ENCODE measurements at places on chromosomes 3 and 15. TPM values are rescaled to one million over a fixed set of nuclear protein-coding genes. Genes with fewer than 3 reads are reported as not detected.
A peak's percentile ranks its signal among the peaks of the same experiment; 100 is the strongest.

The ATP13A5 gene
- not detected for total RNA-seq

The NPHP3 gene
- 14.4 TPM for total RNA-seq

The CFAP91 gene
- total RNA-seq, result not detected

The IGSF10 gene
- total RNA-seq, result not detected

The ZNF592 gene
- 44.3 TPM for total RNA-seq

DNA sequence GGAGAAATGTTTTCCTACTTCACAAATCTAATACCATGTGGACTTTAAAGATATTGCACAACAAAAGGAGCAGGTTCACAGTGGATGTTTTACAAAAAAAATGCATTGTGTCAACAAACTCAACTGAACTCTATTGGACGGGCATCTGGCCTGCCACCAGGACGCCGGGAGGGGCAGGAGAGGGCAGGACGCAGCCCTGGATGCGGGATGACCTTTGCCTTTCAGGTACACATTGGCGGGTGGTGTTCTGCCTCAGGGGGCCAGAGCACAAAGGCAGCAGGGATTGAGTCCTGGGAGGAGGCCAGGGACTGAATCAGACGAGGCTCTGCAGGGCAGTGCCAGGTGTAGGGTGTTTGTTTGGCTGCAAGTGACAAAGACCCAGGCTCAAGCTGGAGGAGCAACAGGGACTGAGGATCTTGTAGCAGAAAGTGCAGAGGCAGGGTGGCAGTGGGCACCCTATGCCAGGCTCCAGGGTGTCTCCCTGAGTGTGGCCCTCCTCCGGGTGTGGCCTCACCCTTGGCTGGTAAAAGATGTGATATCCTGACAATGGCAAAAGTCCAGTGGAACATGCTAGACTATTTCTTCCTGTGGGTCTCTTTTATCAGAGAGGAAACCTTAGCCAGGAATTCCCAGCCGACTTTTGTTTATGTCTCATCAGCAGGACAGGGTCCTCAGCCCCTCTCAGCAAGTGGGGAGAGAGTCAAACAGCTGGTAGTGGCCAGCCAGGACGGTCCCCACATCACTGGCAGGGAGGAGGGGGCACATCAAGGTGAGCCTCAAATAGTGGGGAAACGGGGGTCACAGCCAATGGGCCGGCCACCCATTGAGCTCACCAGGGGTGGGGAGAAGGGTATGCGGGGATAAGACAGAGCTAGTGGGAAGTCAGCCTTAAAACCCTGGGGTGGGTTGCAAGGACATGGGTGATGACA, 29.7 kb upstream of the KLF13 start:
- peak; percentile 3 for DNase-seq

DNA sequence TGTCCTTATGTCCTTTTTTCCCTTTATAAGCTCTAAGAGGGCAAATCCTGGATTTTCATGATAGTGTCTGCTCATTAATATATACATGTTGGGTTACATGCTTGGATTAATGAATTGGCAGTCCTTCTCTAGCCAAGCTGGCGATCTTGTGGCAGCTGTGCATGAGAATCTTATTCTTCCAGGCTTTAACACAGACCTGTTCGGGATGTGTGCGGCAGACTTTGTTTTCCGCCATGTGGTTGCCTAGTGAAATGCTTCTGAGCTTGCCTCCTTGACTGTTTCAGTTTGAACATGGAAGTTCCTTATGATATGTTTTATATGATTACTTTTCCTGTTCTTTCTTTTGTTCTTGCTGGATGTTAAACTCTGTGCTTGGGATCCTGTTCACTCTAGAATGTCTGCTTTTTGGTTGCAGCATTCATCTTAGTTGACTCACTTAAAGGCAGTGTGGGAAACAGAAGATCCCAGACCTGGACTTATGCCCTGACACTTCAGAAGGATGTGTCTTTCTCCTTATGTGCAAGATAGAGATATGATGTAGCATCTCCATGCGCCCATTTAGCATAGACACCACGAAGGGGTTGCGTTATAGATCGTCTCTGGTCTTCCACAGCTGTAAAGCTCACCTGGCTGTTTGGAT, 7.2 kb downstream of the CHCHD6 start:
- DNase-seq, result no peak

GRCh38 chr3:123623346-123623880, 38.6 kb upstream of the HACD2 start:
- DNase-seq, result no peak

- DNase-seq, result no peak
These were observed 52.5 kb upstream of the ZCWPW2 start for GRCh38 chr3:28295898-28296490.

- DNase-seq, result no peak
These were observed 635 bp downstream of the CD276 start for GRCh38 chr15:73684581-73685455.

DNA sequence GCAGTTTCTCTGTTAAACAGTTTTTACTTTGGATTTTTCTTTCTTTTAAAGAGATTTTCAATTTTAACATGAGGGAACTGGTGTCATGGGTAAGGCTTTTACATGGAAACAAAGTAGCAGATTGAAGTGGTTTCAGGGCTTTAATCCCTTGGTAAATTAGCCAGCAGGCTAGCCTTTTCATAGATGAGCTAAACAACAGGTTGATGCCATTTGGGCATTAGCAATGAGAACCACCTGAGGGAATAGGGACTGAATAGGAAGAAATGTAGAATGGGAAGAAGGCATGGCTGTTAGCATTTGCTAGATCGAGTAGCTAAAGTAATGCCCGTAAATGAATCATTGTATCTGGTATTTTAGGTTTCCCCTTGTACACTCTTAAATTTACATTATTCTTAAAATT, 165.5 kb upstream of the MLF1 start:
- no peak for DNase-seq

DNA sequence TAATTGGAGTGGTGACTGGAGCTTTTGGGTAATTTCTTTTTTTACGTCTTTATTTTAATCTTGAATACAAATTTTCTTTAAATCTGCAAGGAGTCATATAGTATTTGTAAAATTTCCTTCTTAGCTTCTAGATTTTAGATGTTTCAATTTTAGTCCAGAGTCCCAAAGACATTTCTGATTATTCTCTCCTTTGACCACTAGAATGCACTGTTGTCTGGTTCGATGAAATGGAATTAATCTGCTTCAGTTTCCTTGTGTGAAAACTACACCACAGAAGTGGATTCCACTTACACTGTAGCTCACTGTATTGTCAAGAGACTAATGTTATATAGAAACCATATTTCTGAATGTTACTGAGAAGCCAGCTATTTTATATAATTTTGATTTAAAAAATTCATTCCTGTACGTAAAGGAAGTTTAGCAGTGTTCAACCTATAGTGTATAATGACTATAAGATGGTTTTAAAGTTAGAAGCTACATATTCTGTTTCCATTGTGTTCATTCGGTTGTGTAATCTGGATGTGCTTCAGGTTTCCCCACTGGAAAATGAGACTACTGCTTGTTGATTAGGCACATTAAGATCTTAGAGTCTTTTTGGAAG, 6.1 kb downstream of the GRAMD1C start:
- no peak for DNase-seq

GRCh38 chr15:70605606-70606410, 157.6 kb downstream of the UACA start:
- no peak for DNase-seq

GRCh38 chr3:111332488-111333080, 209.4 kb upstream of the CD96 start:
- DNase-seq, result no peak

- DNase-seq, result no peak
These were observed 473.6 kb downstream of the FOXP1 start for GRCh38 chr3:71109977-71110285.

DNA sequence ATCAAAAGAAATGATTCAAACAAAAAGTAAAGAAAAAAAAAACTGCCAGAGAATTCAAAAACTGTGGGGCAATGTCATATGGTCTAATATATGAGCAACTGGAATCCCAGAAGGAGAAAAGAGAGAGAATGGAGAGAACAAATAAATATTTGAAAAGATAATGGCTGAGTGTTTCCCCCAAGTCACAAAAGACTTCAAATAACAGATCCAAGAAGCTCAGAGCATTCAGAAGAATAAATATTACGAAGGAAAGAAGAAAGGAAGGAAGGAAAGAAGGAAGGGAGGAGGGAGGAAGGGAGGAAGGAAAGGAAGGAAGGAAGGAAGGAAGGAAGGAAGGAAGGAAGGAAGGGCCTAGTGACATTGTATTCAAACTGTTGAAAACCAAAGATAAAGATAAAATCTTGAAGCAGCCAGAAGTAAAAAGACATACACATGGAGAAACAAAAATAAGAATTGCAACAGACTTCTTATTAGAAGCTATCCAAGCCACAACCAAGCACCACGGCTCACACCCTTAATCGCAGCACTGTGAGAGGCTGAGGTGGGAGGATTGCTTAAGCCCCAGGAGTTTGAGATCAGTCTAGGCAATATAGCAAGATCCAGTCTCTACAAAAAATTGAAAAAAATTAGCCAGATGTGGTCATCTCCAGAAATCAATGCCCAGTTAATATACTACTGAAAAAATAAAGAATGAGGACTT, 118.9 kb upstream of the IGSF10 start:
- DNase-seq, result no peak

- DNase-seq, result no peak
These were observed 71.3 kb upstream of the FNDC3B start for GRCh38 chr3:171967932-171968678.

GRCh38 chr3:182331341-182331740, 462.0 kb upstream of the ATP11B start:
- DNase-seq, result no peak

DNA sequence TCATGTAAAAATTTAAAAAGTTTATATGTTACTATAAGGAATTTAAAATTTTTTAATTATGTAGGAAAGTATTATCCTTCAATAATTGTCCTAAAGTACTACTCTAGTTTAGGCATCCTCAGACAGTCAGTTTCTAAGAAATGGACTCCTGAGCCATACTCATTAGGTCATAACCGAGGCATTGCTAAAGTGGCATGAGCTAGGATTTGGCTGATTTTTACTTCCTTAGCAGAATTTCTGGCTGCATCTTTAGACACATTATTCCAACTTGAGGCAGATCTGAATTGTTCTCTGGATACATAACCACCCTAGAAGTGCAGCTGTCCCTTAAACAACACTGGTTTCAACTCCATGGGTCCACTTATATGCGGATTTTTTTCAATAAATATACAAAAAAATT, 38.3 kb downstream of the IFT57 start:
- DNase-seq, result no peak

- no peak for DNase-seq
These were observed 13.8 kb downstream of the RNF168 start for GRCh38 chr3:196489747-196490146.

DNA sequence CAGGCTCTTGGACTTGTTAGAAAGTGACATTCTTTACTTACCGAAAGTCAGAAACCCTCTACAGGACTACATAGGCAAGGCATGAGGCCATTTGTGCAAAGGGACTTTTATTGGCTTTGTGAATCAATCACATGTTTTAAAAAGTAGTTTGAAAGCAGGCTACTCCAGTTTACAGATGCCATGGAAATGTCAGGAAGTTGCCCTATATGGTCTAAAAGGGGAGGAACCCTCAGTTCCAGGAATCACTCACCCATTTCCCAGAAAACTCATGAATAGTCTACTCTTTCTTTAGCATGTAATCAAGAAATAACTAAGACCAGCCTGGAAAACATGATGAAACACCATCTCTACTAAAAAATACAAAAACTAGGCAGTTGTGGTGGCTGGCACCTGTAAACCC, 51.0 kb upstream of the MKRN3 start:
- no peak for DNase-seq

All from activated CD4-positive, alpha-beta T cell treated with anti-CD3 and anti-CD28 coated beads, Interleukin-2, amount 10 ng/mL, durations not matched to agents 7 days and 5 days (primary cell).